ENCODE measurements at places on chromosomes 6 and 20. TPM values are rescaled to one million over a fixed set of nuclear protein-coding genes. Genes with fewer than 3 reads are reported as not detected.

Gene TSPYL1
- 83.9 TPM for total RNA-seq

Gene RIMS1
- 0.33 TPM for total RNA-seq

Gene F13A1
- under 0.01 TPM for total RNA-seq

Gene SHLD1
- total RNA-seq, result 1.8 TPM

Gene TMEM200A
- total RNA-seq, result 116 TPM

Gene CEP250
- 51.2 TPM for total RNA-seq

Gene AIF1
- not detected for total RNA-seq

Gene PTCRA
- total RNA-seq, result not detected

Gene PSORS1C2
- total RNA-seq, result not detected

Gene ELOVL2
- total RNA-seq, result not detected
